ENCODE measurements at places on chromosomes 6 and 20. TPM values are rescaled to one million over a fixed set of nuclear protein-coding genes. Genes with fewer than 3 reads are reported as not detected.

DNA sequence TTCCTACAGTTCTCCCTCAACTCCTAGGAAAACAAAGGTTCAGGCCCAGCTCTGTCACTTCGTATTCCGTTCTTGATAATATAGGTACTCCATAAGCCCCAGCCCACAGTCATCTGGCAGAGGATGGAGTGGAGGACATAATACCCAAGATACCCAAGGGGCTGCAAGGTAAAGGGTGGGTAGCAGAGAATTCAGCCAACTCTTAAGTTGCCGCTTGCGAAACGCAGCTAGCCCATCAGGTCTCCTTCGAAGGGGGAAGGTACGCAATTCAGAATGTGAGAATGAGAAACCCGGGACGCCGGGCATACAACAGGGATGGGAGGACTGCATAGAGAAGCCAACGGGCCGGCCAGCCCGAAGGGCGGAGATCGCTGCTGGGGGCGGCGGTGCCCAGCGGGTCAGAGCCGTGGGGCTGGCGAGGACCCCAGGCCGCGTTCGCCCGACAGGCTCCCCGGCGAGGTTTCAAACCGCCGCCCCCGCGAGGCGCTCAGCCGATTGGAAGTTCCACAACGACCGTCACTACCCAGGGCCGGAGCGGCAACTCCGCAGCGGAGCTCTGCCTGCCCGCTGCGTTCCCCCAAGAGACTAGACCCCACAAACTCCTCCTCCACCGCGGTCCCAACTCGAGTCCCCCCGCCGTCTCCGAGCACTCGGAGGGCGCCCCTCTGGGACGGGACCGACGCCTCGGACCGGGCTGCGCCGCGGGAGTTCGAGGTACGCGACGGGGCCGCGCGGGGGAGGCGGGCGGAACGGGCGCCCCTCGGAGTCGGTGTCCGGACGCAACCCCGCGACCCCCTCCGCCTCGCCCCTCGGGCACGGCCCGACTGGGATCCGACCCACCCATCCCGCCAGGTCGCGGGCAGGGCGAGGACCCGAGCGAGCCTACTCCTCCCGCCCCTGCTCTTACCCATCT lies 911 bp downstream of the CDK19 start:
- DNase-seq, result peak; percentile 54
- H3K27me3 ChIP-seq, result no peaks in the 10 kb centered on the region
- H3K27ac ChIP-seq, result peak overlapping the region; percentile 92
- H3K4me1 ChIP-seq, result peaks cover 30% of the 10 kb centered on the region
- no peaks in the 10 kb centered on the region for H3K36me3 ChIP-seq

DNA sequence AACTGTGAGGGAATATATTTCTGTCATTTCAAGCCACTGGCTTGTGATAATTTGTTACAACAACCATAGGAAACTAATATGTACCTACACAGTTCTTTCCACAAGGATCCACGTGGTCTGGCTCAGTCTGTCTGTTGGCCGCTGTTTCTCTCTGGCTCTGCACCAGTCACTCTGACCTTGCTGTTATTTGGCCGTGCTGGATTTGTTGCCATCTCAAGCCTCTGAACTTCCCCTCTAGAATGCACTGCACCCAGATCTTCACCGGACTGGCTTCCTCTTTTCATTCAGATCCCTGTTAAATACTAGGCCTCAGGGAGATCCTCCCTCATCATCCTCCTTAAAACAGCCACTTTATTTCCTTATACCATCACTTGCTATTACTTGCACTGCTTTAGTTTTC lies 446.8 kb downstream of the TFAP2B start:
- H3K27ac ChIP-seq, result no peak overlapping the region
- no peaks in the 10 kb centered on the region for H3K4me1 ChIP-seq
- H3K4me3 ChIP-seq, result no peak overlapping the region
- H3K36me3 ChIP-seq, result no peaks in the 10 kb centered on the region

DNA sequence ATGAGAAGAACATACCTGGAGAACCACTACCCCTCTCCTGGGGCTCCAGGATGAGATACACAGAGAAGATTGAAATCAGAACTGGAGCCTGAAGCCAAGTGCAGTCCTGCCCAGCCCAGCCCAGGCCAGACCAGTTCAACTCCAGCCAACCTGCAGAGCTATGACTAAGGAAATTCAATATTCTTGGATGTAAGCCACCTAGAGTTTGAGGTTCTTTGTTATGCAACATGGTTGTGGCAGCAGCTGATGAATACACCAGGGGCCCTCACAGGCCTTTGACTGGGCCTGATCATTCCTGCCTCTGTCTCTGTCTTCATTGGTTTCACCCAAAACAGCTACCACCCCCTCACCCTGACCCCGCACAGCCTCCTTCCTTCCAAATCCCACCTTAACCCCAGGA lies 167.8 kb downstream of the LRFN2 start:
- H3K27me3 ChIP-seq, result no peaks in the 10 kb centered on the region
- H3K4me3 ChIP-seq, result no peak overlapping the region
- H3K27ac ChIP-seq, result no peak overlapping the region
- DNase-seq, result no peak
- no peaks in the 10 kb centered on the region for H3K36me3 ChIP-seq
- H3K4me1 ChIP-seq, result no peaks in the 10 kb centered on the region

Gene SLC35B3
- 15.6 TPM for total RNA-seq

DNA sequence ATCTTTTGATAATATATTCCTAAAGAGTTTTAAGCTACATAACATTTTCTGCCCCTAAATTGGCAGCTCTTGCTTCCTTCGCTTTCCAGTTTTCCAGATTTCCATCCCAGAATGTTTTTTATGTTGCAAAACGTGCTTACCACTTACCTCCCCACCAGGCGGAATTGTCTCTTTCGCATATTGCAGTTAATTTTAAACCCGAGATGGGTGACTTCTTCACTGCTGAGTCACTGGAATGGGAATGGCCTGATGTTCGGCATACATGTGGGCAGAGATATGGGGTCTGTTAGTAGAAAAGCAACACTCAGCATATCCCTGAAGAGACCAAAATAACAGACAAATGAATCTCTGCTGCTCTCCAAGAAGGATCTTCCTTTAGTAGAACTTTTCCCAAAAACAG lies 491.2 kb downstream of the PREX1 start:
- peaks cover 5% of the 10 kb centered on the region for H3K4me1 ChIP-seq
- DNase-seq, result no peak
- no peaks in the 10 kb centered on the region for H3K36me3 ChIP-seq
- H3K27me3 ChIP-seq, result no peaks in the 10 kb centered on the region
- no peak overlapping the region for H3K27ac ChIP-seq
- H3K4me3 ChIP-seq, result no peak overlapping the region

DNA sequence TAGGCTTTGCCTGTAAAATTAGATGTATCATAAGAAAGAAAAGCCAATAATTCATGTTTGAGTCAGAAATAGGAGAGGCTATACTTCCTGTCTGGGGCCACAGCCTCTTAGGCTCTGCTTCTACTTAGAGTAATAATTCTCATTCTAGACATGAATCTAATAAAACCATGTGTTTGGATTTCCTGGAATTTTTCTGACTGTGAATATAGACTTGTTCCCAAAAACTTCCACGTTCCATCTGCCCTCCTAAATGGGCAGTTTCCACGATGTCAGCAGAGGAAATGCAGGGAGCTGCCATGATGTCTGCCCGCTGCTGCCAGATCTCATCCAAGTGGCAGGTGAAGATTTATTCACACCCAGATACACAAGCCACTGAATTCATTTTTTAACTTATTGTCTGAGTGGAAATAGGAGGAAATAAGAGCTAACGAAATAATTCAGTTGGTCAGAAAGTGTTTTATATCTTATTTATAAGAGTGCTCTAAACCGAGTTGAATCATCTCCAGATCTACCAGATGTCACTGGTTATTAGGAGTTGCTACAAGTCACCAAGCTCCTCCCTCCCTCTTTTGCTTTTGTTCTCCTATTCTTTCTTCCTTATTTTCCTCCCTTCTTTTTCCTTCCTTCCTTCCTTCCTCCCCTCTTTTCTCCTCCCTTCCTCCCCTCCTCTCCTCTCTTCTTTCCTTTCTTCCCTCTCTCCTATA lies 69.3 kb downstream of the ALDH8A1 start:
- H3K4me1 ChIP-seq, result no peaks in the 10 kb centered on the region
- H3K27me3 ChIP-seq, result no peaks in the 10 kb centered on the region
- DNase-seq, result no peak
- H3K27ac ChIP-seq, result no peak overlapping the region
- no peaks in the 10 kb centered on the region for H3K36me3 ChIP-seq

Data from adrenal gland (tissue), 19 donors.